SJCRH30 (cell line): ENCODE measurements at places on chromosomes 6 and 20. TPM values are rescaled to one million over a fixed set of nuclear protein-coding genes. Genes with fewer than 3 reads are reported as not detected.

MBOAT1 gene
- total RNA-seq = 7.7 and 8.2 TPM in 2 replicates

PPP1R16B gene
- total RNA-seq = 34.0 and 36.5 TPM in 2 replicates

TSPO2 gene
- not detected in 2 replicates for total RNA-seq

ADGB gene
- 0.28 and 0.43 TPM in 2 replicates for total RNA-seq

SYNDIG1 gene
- total RNA-seq = 0.05 TPM in 1 of 2 replicates, not detected in the other

DNA sequence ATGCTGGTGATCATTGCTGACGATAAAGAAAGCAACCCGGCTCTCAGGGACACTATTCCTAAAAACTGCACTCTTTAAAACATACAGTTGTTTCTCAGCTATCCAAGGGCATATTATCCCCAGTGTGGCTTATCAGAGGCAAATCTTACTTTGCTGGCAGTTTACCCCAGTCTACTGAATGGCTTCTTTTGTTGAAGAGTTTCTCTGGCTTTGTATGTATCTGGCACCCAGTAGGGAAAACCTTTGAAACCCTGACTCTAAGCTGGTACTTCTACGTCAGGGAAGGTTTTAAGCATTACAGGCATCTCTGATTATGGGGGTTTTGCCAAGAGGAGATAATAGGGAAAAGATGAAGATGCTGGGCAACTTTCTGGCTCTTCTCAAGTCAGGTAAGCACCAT, 637.6 kb upstream of the CHD6 start:
- no peaks in the 10 kb centered on the region for H3K36me3 ChIP-seq
- H3K27ac ChIP-seq = no peak overlapping the region
- no peaks in the 10 kb centered on the region; the same call in 1 of the 2 replicates for H3K27me3 ChIP-seq
- peaks cover 6% of the 10 kb centered on the region for H3K4me1 ChIP-seq

DNA sequence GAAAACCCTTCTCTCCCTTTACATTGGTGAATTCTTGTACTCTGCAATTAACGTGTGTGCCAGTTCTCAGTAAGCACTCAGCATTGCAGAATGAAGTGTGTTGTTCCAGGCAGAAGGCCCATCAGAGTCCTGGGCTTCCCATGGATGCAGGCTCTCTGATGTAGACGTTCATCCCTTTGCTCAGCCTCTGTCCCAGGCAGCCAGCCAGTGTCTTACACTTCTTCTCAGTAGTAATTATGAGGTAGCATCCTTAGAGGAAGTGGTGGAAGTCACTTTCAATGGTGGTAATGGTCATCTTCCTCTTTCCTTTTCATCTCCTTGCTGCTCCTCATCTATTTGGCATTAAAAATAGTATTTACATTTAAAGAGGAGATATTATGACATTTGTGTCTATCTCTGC, 66.7 kb upstream of the FYN start:
- H3K27ac ChIP-seq = no peak overlapping the region
- DNase-seq = no peak
- H3K4me1 ChIP-seq = 0 out of 2 replicates have a peak, but pooled peaks cover 2% of the 10 kb centered on the region
- no peak overlapping the region for H3K4me3 ChIP-seq
- H3K27me3 ChIP-seq = no peaks in the 10 kb centered on the region
- H3K36me3 ChIP-seq = no peaks in the 10 kb centered on the region

- H3K27ac ChIP-seq = no peak overlapping the region
- no peaks in the 10 kb centered on the region for H3K4me1 ChIP-seq
- no peak overlapping the region for H3K4me3 ChIP-seq
These were observed 93.1 kb upstream of the TIAM2 start for GRCh38 chr6:154901876-154902552.

GRCh38 chr20:50498071-50498776, 12.0 kb upstream of the PTPN1 start:
- H3K27me3 ChIP-seq = peaks cover 24% of the 10 kb centered on the region
- no peak for DNase-seq
- no peaks in the 10 kb centered on the region for H3K36me3 ChIP-seq
- no peaks in the 10 kb centered on the region; the same call in 1 of the 2 replicates for H3K4me1 ChIP-seq
- no peak overlapping the region for H3K4me3 ChIP-seq

- H3K27me3 ChIP-seq = no peaks in the 10 kb centered on the region
- no peak overlapping the region for H3K4me3 ChIP-seq
- H3K4me1 ChIP-seq = no peaks in the 10 kb centered on the region
- DNase-seq = no peak
- no peaks in the 10 kb centered on the region for H3K36me3 ChIP-seq
These were observed 30.5 kb downstream of the CDKAL1 start for GRCh38 chr6:20564777-20565176.

DNA sequence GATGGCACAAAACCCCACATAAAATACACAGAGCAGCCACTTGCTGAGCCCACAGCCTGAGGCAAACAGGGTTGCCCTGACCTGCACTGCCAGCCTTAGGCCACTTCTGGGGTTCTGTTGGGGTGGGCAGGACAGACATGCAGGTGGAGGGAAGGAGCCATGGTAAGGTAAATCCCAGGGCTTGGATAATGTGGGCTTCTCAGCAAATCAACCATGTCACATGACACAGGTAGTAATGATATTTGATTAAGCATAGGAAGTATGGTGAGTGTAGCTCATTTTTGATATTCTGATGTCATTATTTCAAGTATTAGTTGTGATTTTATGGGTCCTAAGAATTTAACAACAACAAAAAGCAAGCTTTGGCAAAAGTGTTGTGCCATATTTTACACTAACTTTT, 124.6 kb downstream of the FOXA2 start:
- no peaks in the 10 kb centered on the region for H3K4me1 ChIP-seq
- H3K27me3 ChIP-seq = no peaks in the 10 kb centered on the region
- H3K27ac ChIP-seq = no peak overlapping the region
- H3K36me3 ChIP-seq = no peaks in the 10 kb centered on the region
- H3K4me3 ChIP-seq = no peak overlapping the region

DNA sequence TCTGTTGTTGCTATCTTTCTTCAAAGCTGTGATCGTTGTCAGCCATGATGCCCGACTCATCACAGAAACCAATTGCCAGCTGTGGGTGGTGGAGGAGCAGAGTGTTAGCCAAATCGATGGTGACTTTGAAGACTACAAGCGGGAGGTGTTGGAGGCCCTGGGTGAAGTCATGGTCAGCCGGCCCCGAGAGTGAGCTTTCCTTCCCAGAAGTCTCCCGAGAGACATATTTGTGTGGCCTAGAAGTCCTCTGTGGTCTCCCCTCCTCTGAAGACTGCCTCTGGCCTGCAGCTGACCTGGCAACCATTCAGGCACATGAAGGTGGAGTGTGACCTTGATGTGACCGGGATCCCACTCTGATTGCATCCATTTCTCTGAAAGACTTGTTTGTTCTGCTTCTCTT, 19.3 kb downstream of the ABCF1 start:
- H3K4me3 ChIP-seq = no peak overlapping the region
- no peaks in the 10 kb centered on the region for H3K27me3 ChIP-seq
- no peaks in the 10 kb centered on the region; the same call in 1 of the 2 replicates for H3K4me1 ChIP-seq
- DNase-seq = no peak
- H3K36me3 ChIP-seq = peaks cover 78% of the 10 kb centered on the region
